ENCODE measurements at places on chromosomes 5 and 9.

- DNase-seq, result peak; percentile 25
Observed at GRCh38 chr5:24232041-24232440, 412.7 kb downstream of the CDH10 start.

GRCh38 chr9:121945849-121946248, 147.3 kb downstream of the TTLL11 start:
- DNase-seq, result peak; percentile 50

- peak; percentile 81 for DNase-seq
Observed at GRCh38 chr9:134325813-134326723, at the start of gene RXRA. Gene RXRA (plus strand): TSS chr9:134326455. CDS start chr9:134326632, 177 bp downstream.

GRCh38 chr5:153742060-153742459, 251.6 kb downstream of the GRIA1 start:
- no peak for DNase-seq

- DNase-seq, result no peak
Observed at GRCh38 chr5:167812871-167813270, 478.6 kb upstream of the WWC1 start.

GRCh38 chr9:122918310-122918709, 5.2 kb upstream of the ZBTB6 start:
- no peak for DNase-seq

GRCh38 chr9:4955836-4956235, 29.2 kb upstream of the JAK2 start:
- peak; percentile 68 for DNase-seq

DNA sequence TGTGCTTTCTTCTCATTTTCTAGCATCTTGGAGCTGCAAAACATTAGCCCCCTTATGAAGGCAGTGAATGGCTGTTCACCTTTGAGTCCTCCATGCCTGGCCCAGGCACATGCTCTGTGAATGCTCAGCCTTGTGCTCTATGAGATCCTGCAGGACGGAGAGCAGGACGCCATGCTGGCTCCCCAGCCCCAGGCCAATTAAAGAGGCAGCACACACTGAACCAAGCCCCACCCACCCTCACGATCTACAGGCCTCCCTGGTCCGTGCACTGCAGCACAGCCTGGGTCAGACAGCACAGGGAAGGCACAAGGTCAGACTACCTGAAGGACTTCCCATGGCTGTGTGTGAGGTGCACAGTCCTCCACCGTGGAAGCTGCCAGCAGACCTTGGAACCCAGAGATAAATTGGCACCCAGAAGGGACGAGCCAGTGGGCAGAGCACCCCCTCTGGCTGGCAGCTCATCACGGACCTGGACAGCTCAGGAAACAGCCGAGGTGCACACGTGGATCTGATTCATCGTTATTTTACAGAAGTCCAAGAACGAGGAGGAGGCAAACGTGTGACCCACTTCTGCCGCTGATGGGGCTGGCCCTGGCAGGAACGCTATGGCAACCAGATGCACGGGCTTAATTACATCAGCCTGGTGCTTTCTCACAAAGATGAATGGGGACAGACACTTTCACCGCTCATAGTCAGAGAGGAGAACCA, 59.5 kb downstream of the OLFM1 start:
- no peak for DNase-seq

- no peak for DNase-seq
Observed at GRCh38 chr9:113179839-113180238, 29.0 kb downstream of the SLC31A2 start.

GRCh38 chr5:143061161-143061945, 291.2 kb downstream of the ARHGAP26 start:
- peak; percentile 79 for DNase-seq

DNA sequence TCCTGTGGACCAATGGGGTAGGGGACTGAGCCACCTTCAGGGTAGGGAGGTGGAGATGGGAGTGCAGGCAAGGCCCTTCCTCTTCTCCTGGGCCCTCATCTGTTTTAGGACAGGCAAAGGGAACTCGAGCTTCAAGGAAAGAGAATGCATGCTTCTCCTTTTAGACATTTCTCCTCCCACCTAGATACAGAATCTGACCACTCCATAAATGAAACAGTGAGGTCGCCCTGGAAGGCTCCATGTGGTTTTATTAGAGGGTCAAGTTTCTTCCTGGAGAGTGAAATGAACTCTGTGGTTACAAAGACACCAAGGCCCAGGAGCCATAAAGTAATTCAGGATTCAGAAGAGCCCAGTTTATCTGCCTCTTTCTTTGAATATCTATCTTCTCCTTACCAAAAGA, 14.9 kb downstream of the LHFPL2 start:
- peak; percentile 77 for DNase-seq

GRCh38 chr5:178902849-178903248, 7.1 kb downstream of the ZFP2 start:
- DNase-seq, result no peak

DNA sequence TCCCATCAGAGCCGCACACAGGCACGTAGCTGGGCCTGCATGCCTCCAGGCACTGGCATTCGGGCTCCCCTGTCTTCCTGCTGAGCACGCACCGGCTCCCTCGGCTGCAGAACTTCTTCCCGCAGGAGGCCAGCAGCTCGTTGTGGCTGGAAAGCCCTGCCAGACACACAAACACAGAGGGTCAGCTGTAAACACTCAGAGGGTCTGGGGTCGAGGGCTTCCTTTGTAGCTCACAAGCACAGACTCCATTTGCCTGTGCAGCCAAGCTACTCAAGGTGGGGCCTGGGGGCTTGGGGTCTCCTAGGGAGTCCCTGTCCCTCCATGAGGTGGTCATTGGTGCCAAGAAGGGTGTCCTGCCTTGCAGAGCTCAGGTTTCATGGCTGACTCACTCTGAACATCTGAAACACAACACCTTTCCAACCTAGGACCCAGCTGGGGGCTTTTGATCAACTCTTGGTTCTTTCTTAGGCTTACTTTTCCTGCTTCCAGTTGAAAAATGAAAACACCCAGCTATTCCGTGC, 211.4 kb downstream of the FSTL4 start:
- no peak for DNase-seq

- DNase-seq, result no peak
Observed at GRCh38 chr5:116953251-116953930, 378.8 kb upstream of the SEMA6A start.

GRCh38 chr5:132180134-132180745, 47.4 kb downstream of the P4HA2 start:
- peak; percentile 79 for DNase-seq

DNA sequence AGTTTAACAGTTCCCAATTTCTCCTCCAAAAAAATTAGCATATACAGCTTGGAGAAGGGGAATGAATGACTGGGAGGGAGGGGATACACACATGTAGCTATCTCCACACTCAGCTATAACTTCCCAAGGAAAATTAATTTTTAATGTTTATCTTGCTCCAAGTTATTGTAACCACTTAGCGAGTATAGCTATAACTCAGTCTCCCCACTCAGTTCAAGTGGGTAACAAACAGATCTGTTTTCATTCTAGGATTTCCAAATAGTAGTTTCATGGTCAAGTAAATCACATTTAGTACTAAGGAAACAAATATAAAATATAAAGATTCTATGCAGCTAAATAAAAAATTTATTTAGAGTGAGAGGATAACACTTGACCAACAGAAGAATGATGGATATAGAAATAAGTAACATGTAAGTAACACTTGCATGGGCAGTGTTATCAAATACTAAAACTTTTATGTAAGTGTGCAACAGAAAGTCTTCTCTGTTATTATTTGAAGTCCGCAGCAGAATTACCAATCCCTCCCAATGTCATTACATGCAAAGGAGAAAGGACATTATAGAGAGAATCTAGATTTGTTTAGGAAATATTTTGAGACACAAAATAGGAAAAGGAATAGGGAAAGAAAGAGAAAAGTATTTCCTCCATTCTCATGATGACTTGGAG, 10.2 kb upstream of the NFIB start:
- no peak for DNase-seq

GRCh38 chr5:149357370-149358293, at the start of gene PCYOX1L:
Gene PCYOX1L (plus strand): TSS chr5:149358046. CDS start chr5:149358069, 23 bp downstream.
- DNase-seq, result peak; percentile 95

DNA sequence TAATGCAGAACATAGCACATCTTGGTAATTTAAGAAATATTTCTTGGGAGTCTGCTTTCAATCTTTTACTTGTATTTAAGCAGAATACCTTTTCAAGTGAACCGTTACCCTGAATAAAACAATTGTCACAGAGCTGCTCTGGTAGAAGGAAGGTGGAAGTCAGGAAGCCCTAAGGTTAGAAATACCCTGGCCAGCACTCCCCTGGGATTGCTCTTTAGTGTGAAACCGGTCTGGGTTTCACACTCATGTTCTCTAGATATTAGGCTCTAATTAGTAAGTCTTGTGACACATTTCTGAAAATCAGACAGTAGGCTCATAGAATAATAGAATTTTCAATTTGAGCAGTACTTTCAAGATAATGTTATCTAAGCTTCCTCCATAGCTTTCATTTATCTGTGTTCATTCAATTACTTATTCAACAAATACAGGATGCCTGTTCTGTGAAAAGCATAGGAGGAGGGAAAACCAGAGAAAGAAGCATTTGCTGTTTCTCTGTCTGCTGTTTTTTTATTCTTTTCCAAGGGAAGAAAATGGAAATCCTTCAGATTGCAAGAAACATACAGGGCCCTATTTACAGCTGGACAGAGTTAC, 825.5 kb downstream of the TLR4 start:
- DNase-seq, result no peak

DNA sequence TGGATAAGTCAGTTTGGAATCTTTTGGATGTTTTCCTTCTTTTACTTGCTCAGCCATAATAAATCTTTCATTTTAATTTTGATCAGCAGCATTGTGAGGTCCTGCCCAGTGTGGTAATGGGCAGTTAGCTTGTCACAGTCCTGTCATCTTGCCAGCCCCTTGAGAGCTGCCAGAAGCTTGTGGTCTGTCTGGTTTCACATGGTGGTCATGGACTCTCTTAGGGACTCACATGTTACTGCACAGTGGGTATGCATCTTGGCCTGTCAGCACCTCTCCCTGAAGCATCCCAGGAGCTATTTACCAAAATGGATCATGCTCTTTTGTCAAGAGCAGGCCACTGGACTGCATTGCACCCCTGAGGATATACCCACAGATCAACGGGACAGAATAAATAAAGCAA, 60.3 kb downstream of the DAPK1 start:
- peak; percentile 33 for DNase-seq

GRCh38 chr9:125121146-125121545, 22.2 kb downstream of the SCAI start:
- DNase-seq, result no peak

DNA sequence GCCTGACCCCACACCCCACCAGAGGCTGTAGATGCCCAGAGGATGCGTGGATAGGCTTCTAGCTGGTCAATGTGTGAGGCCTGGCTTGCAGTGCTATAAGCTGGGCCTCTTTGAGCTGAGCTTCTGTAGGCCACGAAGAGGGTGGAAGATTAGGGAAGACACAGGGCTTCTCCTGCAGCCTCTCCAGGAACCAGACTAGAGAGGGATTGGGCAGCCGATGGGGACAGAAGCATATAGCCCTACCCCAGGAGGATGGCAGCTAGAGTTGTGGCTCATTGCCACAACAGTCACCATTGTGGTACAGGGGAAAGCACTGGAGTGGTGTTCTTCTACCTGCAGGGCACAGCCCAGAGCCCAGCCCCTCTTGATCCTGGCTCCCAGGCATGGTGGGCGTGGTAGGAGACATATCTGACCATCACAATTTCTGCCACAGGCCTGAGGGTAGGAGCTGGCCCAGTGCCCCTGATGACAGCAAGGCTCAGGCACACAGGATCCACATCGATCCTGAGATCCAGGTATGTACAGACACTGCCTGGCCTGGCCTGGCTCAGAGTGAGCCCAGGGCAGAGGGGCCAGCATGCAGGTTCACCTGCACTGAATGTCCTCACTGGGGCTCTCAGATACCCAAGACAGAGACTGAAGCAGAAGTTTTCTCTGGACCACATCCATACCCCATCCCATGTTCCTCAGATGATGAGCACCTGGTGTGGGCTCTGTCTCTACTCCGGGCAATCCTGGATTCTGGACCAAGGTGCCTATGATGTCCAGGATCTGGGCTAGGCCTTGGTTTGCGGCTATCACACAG, 8.7 kb downstream of the PDLIM4 start:
- no peak for DNase-seq

DNA sequence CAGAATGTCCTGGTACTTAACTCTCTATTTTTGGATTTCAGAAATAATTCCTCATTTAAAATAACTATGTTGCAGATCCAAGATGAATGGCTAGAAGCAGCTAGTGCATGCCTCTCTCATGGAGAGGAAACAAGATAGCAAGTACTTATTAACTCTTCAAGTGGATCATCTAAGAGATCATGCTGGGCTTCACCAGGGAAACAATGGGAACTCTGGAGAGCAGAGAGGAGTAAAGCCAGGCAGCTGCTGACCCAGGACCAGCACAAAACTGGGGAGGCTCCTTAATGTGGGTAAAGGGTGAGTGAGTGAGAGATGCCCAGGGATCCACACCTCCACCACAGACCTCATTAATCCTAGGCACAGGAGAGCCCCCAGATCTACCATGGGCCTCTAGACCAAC, 897.8 kb upstream of the ACO1 start:
- no peak for DNase-seq

DNA sequence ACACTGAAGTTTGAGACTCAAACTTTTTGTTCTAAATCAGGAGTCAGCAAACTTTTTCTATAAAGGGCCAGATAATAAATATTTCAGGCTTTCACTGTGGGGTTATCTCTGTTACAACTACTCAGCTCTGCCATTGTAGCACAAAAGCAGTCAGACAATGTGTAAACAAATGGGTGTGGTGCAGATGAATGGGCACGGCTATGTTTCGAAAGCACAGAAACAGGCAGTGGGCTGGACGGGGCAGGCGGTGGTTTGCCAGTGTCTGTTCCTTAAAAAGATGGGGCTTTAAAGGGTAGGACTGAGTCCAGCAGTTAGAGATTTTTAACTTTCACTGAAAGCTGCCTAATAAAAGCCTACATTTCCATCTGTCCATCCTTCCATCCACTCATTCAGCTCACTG, 48.9 kb downstream of the PFDN1 start:
- DNase-seq, result no peak

- no peak for DNase-seq
Observed at GRCh38 chr5:162272417-162272816, 204.8 kb downstream of the GABRG2 start.

- DNase-seq, result no peak
Observed at GRCh38 chr5:9124071-9124470, 421.8 kb downstream of the SEMA5A start.

GRCh38 chr5:171630350-171631065, 155.1 kb upstream of the SMIM23 start:
- no peak for DNase-seq

- no peak for DNase-seq
Observed at GRCh38 chr9:250039-250438, 35.4 kb downstream of the DOCK8 start.
